ENCODE measurements at places on chromosomes 11 and 22.

GRCh38 chr11:9330387-9331384 is 16.3 kb upstream of the TMEM41B start:
- DNase-seq: no peak

- no peak for DNase-seq
Observed at GRCh38 chr11:79963856-79964645, 523.2 kb upstream of the TENM4 start.

DNA sequence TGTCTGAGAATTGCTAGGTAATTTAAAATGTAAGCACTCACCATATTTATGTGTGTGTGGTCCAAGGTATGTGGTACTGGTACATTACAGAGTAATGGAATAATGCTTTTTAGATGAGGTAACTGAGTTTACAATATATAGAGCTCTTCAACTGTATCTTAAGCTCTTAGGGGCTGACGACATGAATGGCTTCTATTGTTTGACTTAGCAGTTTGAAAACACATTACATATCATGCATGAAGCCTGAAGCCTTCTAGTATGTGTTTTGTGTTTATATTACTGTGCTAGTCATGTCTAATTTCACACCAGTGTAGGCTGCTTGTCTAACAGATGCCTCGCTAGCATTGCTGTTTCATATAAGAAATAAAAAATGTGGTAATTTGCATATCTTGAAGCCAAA is 37.2 kb downstream of the GAS2 start:
- DNase-seq: no peak

- no peak for DNase-seq
Observed at GRCh38 chr11:2758751-2759150, 59.0 kb upstream of the KCNQ1OT1 start.

DNA sequence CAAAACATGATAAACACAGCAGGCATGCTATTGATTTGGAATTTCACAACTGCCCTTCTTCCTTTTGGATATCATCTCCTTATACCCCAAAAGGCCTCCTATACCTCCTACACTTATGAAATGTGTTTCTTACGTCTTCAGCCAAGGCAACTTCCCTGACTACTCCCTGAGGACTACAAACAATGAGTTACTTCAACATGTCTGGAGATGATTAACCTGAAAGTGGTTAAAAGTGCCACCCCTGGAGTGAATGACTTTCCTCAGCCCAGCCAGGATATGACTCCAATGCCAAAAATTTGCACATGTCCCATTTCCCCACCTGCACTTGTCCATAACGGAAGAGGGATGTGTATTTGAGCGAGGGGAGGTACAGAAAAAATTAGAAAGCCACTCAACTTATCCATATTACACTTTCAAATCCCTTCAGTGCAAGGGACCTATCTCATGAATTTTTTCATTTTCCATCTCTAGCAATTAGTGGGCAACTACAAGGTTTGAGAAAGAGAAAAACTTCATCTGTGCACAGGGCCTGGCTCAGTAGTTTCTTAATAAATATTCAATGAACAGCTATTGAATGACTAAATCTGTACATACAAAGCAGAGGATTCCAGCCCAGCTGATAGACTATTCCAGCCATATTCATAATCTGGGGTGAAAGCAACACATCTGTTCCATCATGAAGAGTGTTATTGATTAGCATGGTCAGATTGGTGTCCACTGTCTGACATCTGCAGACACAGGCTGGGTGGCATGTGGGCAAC is 36.8 kb downstream of the KIRREL3 start:
- no peak for DNase-seq

DNA sequence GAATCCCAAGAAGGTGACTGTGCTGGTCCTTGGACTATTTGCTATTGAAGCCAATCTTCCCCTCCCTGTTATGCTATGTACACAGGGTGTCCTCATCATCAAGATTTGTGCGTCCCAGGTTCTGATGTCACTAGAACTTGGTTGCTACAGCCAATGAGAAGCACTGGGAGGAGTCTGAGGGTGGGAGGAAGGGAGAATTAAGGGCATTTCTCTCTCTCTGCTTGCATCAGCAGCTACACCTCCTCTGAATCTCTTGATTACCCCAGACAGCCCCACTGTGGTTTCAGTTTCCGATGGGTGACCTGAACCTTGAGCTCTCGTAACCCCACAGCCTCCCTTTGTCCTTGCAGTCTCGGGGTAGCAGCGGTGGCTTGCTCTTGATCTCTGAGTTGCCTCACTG is 212.4 kb upstream of the SESN3 start:
- DNase-seq: no peak

GRCh38 chr11:60782393-60783140 is 2.6 kb upstream of the MS4A10 start:
- no peak for DNase-seq

DNA sequence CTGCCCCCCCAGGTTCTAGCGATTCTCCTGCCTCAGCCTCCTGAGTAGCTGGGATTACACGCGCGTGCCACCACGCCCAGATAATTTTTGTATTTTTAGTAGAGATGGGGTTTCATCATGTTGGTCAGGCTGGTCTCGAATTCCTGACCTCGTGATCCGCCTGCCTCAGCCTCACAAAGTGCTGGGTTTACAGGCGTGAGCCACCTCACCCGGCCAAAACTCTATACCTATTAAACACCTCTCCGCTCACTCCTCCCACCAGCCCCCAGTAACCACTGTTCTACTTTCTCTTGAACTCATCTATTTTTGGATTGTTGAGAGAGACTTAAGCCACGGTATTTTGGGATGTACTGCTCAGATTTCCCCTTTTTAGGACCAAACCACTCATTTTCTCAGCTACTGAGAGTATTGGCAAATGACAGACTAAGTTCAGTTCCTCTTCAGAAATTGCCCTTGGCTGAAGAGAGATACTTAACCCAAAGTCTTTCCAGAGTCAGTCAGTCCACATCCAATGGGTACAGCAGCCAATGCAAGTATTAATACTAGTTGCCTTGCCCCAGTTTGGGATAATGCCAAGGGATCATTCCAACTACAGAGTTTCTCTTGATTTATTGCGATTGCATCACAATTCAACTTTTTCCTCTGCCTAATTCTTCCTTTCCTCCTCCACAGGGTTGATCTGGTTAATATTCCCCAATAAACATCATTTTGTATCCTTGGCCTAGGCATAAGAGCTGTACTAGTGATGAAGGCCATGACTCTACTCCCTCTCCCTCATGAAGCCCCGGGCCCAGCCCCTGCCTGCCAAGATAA is 36.8 kb upstream of the CSTF3 start:
- DNase-seq: no peak

DNA sequence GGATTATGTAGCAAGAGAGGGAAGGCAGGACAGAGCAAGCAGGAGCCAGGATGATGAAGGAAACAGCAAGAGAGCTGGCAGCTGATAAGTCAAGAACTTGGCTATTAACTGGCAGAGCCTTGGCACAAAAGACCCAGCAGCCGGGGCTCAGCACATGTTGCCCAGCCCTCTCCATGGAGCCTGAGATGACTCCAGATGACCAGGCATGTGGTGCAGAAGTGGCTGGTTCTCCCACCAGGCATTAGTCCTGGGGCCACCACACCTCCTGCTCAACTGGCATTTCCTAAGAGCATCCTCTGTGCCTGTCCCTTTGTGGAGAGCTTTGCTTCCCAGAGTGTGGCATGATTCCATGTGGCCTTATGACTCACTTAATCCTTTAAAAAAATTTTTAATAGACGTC is 522.6 kb downstream of the MN1 start:
- no peak for DNase-seq

GRCh38 chr11:82718307-82718706 is 15.4 kb downstream of the FAM181B start:
- no peak for DNase-seq

GRCh38 chr11:2094354-2095197 is 44.6 kb downstream of the IGF2 start:
- no peak for DNase-seq

DNA sequence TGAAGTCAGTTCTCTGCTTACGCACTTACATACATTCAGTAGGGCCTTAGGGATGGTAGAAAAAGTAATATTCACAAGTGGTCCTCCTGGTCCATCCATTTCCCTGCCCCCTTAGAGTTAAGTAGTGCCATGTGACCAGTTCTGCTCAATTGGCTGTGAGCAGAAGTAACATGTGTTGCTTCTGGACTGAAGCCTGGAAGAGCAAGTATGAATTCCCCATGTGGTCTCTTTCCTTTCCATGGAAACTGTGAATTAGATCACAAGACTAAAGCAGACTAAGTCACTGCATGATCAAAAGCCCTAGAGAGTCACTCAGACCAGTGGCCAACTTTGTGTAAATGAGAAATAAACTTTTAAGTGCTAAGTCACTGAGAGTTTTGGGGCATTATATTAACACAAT is 341.7 kb upstream of the CADM1 start:
- no peak for DNase-seq

Data from right lobe of liver (tissue), 6 donors.